B cell (primary cell): ENCODE measurements at places on chromosomes 5 and 9. TPM values are rescaled to one million over a fixed set of nuclear protein-coding genes. Genes with fewer than 3 reads are reported as not detected.

DNA sequence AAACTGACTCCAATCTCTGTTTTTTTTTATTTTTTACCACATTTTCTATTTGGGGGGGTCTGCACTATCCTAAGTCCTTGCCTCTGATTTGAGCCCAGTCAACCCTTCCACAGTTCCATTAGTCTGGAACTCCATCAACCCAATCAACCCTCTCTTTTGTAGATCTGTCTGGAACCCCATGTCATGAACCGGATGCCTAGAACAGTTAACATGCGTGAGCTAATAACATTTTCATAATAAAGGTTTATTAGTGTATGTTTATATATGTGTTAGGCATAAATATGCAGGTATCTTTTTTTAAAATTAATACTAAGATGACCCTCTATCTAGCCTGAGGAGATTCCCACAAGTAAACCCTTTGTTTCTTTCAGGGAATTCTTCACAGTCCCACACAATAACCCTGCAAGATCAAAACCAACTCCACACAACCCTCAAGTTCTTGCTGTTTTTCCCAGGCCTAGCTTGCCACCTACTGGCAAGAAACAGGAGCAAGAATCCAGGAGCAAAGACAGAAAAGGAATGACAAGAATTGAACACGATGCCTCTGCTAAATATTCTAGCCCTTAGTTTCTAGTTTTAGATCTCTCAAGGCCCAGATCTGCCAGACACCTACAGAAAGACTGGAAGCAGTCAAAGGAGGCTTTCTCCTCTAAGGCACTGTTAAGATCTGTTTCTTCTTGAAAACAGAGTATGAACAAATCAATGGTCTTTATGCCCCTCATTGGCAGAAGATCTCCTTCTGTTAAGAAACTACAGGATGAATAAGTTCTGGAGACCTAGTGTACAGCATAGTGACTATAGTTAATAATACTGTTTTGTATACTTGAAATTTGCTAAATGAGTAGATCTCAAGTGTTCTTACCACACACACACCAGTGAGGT is 100.4 kb downstream of the TRIM36 start:
- DNase-seq: peak; percentile 25

Gene ABO
- not detected in 2 replicates for total RNA-seq

GRCh38 chr5:87408204-87408603 is 4.5 kb downstream of the CCNH start:
- DNase-seq: no peak

Gene ASS1
- 0.44 TPM in 1 of 2 replicates, not detected in the other for total RNA-seq

GRCh38 chr5:152246401-152246800 is 158.7 kb downstream of the NMUR2 start:
- DNase-seq: no peak

Gene PHF24
- not detected in 2 replicates for total RNA-seq

GRCh38 chr9:135422341-135422944 is 57.1 kb upstream of the PPP1R26 start:
- no peak for DNase-seq

DNA sequence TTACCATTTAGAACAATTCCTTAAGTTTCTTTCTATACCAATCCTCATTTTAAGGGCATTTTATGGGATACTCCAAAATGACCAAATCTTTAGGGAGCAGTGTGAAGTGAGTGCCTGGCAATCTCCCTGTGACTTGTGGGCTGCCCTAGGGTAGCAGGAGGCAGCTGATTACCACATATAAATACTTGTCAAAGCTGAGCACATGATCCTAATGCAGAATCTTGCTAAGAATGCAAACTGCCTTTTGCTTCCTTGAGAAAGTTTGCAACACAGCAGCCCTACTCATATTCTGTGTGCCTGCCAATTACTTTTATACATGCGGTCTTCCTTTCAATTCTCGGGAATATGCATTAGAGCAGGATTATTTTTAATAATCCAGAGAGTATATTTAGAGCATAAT is 18.2 kb upstream of the NREP start:
- DNase-seq: no peak

GRCh38 chr5:61878471-61878870 is 427.5 kb upstream of the KIF2A start:
- no peak for DNase-seq

- no peak for DNase-seq
These were observed 7.0 kb upstream of the SCGB3A1 start for GRCh38 chr5:180598316-180598701.

- DNase-seq: no peak
These were observed 774.9 kb upstream of the CDH10 start for GRCh38 chr5:25419684-25420083.

- DNase-seq: no peak
These were observed 2.0 kb upstream of the PCDH12 start for GRCh38 chr5:141960018-141960417.

- no peak for DNase-seq
These were observed 182.3 kb downstream of the C9orf152 start for GRCh38 chr9:110025551-110026170.

Gene CDC25C
- total RNA-seq: not detected in 2 replicates

GRCh38 chr5:1358726-1359025 is 13.8 kb upstream of the CLPTM1L start:
- no peak for DNase-seq

Gene FXN
- total RNA-seq: 8.0 and 8.8 TPM in 2 replicates

- DNase-seq: no peak
These were observed 51.5 kb downstream of the PIK3R1 start for GRCh38 chr5:68267066-68267465.

DNA sequence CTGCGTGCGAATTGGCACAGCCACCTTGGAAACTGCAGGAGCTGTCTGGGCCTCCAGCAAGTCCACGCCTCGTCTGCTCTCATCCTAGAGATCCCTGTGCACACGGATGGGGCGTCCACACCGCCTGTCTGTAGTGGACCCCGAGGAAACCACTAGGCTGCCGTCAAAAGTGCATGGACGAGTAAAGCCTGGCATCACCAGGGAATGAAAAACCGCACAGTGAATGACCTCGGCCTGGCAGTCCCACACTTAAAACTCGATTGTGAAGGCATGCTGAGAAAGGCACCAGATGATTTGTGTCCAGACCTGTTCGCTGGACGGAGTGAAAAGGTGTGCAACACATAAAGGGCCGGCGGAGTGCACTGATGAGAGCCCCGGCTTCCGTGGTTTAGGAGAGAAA is 50.8 kb downstream of the MRPL36 start:
- DNase-seq: no peak

DNA sequence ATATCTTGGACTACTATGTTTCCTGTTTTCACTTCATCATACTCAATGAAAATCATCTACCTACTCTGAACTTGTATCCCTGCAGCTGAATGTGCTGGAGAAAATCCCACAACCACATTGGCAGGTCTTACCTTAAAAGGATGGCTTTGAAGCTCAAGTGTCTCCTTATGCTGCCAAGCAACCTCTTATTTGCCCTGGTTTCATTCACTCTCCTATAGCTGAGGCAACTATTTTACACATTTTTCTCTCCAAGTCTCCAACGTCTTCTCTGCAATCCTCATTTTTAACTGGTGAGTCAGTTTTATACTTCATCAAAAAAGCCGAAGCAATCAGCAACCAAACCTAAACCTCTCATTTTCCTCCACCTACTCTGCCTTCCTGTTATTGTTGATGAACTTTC is 49.7 kb downstream of the POU4F3 start:
- DNase-seq: no peak

DNA sequence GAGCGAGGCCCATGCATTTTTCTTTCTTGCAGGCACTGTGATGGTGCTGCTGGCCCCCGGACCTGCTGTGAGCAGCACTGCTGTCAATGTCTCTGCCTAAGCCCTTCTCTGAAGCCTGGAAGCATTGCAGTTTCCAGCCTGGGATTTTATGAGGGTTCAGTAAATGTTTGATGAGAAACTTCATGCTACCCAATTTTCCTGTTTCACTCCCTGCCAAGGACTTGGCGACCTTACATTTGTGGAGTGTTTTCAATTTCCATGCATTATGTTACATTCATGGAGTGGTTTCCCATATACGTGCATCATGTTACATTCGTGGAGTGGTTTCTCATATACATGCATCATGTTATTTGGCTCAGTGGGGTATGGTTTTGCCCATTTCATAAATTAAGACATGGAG is 90.7 kb upstream of the PTCH1 start:
- no peak for DNase-seq

- DNase-seq: peak; percentile 7
These were observed 114.1 kb downstream of the MLLT3 start for GRCh38 chr9:20508242-20508641.

- no peak for DNase-seq
These were observed 680 bp downstream of the GOLPH3 start for GRCh38 chr5:32173267-32174010.

GRCh38 chr5:176334031-176334770 is 27.4 kb downstream of the KIAA1191 start:
- DNase-seq: no peak

- no peak for DNase-seq
These were observed 382.6 kb upstream of the DAP start for GRCh38 chr5:11143456-11144267.

DNA sequence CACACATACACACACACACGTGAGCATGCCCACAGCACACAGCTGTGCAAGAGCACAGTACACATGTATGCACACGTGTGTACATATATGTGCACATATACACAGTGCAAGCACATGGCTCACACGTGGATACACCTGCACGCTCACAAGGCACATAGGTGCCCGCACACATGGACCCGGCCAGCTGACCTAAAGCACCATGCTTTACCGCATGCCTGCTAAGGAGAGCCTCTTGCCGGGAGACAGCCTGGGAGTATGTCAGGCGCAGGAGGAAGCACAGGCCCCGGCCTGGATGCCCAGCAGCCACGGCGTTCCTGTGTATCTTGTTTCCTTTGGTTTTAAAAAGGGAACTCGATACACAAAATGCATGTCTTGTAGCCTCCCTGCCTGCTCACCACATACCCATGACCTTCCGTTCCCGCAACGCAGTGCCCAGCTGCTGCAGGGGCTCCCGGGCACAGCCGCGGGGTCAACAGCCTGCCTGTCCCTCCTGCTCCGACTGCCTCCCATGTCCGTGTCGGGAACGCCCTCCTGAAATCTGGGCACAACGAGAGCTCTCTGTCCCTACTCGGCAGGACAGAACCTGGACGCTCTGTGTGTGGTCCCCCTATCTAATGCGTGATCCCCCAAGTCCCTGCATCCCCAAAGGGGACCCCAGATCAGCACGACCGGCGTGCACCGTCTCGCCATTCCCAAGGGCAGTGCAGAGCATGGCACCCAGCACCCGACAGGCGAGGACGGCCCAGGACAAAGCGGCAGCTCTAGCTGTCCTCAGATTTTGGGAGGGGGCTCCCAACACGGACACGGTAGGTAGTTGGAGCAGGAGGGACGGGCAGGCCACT is 3.6 kb downstream of the SLC12A7 start:
- no peak for DNase-seq

Gene IL4
- total RNA-seq: not detected in 2 replicates

Gene LURAP1L
- total RNA-seq: not detected in 2 replicates

Gene PGM5
- total RNA-seq: not detected in 2 replicates

DNA sequence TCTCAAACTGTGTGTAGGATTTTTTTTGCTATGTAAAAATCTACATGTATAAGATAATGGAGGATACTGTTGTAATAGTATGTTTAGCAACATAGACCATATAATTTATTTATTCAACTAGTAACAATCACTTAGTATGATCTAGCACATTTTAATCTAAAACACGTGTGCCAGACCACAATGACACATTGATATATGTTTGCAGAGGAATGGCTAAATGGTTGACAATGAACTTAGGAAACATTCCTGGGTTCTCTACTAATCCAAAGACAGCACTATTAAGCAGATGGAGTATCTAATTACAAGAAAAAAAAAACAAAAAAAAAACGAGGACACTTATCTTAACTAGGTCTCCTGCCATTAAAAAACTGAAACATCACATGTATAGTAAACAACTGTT is 261.7 kb upstream of the PAPPA start:
- no peak for DNase-seq

DNA sequence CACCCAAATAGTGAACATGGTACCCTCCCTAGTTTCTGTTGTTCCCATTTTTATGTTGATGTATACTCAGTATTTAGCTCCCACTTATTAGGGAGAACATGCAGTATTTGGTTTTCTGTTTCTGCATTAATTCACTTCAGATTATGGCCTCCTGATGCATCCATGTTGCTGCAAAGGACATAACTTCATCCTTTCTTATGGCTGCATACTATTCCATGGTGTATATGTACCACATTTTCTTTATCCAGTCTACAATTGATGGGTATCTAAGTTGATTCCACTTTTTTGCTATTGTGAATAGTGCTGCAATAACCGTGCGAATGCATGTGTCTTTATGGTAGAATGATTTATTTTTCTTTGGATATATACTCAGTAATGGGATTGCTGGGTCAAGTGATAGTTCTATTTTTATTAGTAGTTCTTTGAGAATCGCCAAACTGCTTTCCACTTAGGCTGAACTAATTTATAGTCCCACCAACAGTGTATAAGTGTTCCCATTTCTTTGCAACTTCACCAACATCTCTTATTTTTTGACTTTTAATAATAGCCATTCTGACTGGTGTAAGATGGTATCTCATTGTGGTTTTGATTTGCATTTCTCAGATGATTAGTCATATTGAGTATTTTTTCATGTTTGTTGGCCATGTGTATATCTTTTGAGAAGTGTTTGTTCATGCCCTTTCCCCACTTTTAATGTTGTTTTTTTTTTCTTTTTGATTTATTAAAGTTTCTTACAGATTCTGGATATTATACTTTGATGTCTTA is 79.6 kb downstream of the SMIM15 start:
- no peak for DNase-seq

DNA sequence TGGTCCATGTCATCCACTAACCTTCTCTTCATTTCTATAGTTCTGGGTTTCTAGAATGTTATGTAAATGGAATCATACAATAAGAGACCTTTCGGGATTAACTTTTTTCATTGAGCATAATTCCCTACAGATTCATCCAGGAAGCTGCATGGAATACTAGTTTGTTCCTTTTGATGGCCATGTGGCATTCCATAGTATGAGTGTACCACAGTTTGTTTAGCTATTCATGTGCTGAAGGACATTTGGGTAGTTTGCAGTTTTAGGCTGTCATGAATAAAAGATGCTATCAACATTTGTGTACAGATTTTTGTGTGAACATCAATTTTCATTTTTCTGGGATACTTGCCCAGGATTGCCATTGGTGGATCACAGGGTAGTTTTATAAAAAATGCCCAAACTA is 6.8 kb upstream of the SPTLC1 start:
- no peak for DNase-seq

Gene IL13
- 0.42 TPM in 1 of 2 replicates, not detected in the other for total RNA-seq

Gene IDNK
- 11.2 and 11.6 TPM in 2 replicates for total RNA-seq

- no peak for DNase-seq
These were observed 158.9 kb downstream of the ADAMTSL1 start for GRCh38 chr9:18632632-18633403.

DNA sequence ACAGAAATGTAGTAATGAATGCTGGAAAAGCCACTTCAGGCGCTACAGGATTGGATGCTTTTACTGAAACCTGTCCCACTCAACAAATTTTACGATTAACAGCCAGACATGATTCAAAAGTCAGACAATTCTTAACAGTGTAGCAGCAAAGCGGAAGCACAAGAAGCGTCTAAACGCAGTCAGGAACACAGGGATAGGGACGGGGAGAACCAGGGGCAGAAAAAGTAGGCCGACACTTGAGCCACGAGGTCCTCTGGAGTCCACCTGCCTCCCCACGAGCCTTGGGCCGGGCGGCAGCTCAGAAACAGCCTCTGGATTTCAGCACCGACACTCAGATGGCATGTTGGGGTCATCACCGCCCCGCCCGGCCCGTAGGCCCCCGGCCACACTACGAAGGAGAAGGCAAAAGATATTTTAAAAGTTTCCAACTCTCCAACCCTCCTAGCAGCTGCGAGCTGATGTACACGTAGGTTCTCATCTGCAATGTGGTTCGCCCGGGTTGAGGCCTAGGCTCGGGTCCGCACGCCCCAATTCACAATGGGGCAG is 615 bp downstream of the RACK1 start:
- DNase-seq: no peak
